Stomach (tissue), 19 donors: ENCODE measurements at places on chromosomes 13 and 19. TPM values are rescaled to one million over a fixed set of nuclear protein-coding genes. Genes with fewer than 3 reads are reported as not detected.

GRCh38 chr19:14835011-14835410, at the start of the genes OR7A5 and OR7C1:
Gene OR7A5 (minus strand): TSS chr19:14835185. CDS start chr19:14828241, 6,944 bp downstream.
Gene OR7C1 (minus strand): TSS chr19:14835185. CDS start chr19:14800136, 35,049 bp downstream.
- DNase-seq = peak; percentile 28

DNA sequence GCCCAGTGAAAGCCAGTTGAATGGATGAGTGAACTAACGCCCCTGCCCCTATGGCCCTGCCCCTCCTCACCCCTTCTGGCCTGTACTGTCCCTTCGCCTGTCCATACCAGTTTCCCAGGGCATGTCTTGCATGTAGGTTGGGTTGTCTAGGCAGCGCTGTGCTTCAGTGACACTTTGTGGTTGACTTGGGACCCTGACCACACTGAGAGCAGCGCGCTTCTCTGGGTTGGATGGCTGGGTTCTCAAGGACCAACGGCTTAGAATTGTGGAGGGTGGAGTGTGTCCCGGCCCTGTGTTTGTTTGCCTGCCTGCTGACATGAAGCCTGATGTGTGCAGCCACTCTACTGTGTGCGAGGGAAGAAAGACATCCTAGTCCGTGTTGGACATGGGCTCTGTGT, 15.8 kb downstream of the GATAD2A start:
- no peak for DNase-seq

- DNase-seq = no peak
These were observed 101.3 kb upstream of the SLC15A1 start for GRCh38 chr13:98853771-98854221.

GRCh38 chr13:45705918-45706317, 3.8 kb downstream of the CBY2 start:
- DNase-seq = no peak

- DNase-seq = no peak
These were observed 13.2 kb upstream of the KPTN start for GRCh38 chr19:47497050-47497766.

DNA sequence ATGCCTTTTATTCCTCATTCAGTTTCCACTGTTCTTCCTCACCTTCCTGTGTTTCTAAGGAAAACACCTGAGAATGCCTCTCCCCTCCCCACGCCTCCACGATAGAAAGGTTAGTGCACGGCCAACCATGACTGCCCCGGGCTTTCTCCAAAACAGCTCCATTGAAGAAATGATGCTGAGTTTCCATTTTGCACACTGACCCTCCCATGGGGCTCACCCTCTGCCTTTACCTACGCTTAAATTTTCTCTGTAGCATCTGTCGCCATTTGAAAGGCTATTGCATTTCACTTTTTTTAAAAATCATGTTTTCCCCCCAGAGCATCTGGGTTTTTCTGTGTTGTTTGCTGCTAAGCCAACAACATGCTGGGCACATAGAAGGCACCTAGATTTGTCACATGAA, 48.2 kb downstream of the ABCC4 start:
- no peak for DNase-seq

DNA sequence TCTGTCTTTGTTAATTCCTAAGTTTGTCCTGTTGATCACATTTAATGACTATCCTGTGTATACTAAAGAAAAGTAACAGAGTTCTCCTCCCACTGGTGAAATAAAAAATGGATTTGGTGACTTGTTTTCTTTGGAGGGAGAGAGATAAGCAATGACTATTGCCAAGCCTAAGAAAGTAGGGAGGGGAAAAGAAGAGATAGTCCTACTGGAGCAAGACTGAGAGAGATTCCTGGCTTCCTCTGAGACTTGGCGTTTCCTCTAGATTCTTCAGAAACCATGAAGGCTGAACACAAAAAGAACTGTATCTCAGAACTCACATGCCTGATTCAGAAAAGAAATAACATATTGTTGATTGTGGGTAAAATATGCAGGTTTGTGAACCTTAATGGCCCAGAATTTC, 406.5 kb downstream of the FOXO1 start:
- DNase-seq = no peak

GRCh38 chr19:2636897-2637683, 65.4 kb downstream of the GNG7 start:
- DNase-seq = peak; percentile 82

- peak; percentile 87 for DNase-seq
These were observed 16.1 kb upstream of the USP29 start for GRCh38 chr19:57103573-57104277.

GRCh38 chr13:114174529-114174961, 4.5 kb upstream of the CFAP97D2 start:
- no peak for DNase-seq

- DNase-seq = peak; percentile 9
These were observed 13.0 kb downstream of the OR7A5 start for GRCh38 chr19:14821937-14822336.

- no peak for DNase-seq
These were observed 406.8 kb downstream of the DACH1 start for GRCh38 chr13:71460211-71460610.

- peak; percentile 78 for DNase-seq
These were observed 1.1 kb downstream of the TNNI3 start for GRCh38 chr19:55156202-55157063.

DNA sequence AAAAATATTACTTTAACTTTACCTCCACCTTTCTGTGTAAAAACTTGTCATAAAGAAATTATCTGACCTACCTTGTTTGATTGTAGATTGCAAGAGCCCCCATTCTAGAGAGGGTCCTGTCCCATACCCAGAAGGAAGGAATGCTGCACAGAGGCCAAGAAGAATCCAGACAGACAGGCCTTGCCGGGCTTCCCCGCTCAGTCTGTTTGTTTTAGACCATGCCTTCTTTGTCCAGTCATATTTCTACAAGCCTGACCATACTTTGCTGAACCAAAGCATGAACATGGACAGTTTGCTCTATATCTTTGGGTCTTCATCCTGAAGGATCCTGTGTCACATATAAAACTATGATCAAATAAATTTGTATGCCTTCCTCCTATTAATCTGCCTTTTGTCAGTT, 95.8 kb upstream of the MYCBP2 start:
- no peak for DNase-seq

The ANKLE1 gene
- polyA plus RNA-seq = not detected

The CYP4F3 gene
- polyA plus RNA-seq = 0.25 TPM

The LAIR1 gene
- 6.1 TPM for polyA plus RNA-seq

The GAPDHS gene
- polyA plus RNA-seq = not detected

The LGALS13 gene
- not detected for polyA plus RNA-seq

The CYP2S1 gene
- 15.5 TPM for polyA plus RNA-seq
